NCI-H226 (cell line): ENCODE measurements at places on chromosomes 7 and 10.

GRCh38 chr7:153188161-153188560 is 428.6 kb downstream of the ACTR3B start:
- DNase-seq: no peak

DNA sequence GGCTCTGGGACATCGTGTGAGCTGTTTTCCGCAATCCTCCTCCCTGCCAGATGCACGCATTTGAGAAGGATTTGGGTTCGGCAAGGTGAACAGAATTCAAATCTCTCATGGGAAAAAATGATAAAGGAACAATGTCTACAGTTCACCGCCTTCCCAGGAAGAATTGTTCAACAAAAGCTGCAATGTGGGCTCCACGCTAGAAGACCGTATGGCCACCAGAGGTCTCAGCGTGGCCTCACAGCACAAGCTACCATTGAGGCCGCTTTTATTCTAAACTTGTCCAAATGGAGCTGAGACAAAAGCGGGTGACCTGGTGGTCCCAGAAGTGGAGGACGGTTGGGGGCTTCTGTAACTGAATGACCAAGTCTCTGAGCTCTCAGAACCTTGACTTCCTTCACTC is 733.1 kb downstream of the PARD3 start:
- DNase-seq: no peak

GRCh38 chr7:107068156-107068555 is 23.7 kb downstream of the PRKAR2B start:
- DNase-seq: no peak

GRCh38 chr10:846126-846685 is 85.3 kb downstream of the LARP4B start:
- no peak for DNase-seq

DNA sequence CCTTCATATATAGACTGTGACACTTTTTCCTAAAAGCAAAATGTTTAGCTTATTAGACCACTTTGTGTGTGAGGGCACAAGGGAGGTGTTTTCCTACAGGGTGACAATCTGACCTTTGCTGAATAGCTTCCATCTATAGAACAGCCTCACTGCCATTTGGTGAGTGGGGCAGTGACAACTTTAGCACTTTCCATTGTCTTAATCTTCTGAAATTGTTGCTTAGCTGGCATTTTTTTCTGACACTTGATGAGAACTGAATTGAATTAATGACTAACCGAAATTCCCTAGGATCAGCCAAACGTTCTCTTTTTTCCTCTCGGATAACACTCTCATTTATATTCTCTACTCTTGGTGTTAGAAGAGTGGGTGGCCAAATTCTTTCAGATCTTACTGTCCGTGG is 30.2 kb downstream of the KDM7A start:
- DNase-seq: no peak

- DNase-seq: no peak
Measured at GRCh38 chr10:84845628-84846261, 517.4 kb downstream of the CCSER2 start.

DNA sequence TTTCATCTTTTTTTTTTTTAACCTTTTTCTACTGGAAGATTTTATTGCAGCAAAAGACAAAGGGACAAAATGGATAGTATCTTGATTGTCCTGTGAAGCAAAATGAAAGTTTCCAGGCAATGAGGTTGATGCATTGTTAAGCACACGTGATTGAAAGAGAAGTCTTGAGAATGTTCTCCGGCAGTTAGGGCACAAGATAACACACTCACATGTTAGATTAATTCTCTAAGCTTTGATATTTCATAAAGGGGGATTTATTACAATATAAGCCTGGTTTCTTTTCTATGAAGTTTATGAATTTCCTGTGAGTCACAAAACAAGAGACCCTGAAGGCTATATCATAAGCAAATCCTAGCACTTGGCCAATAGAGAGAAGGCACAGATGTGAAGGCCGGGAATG is 93.4 kb upstream of the ARMC3 start:
- DNase-seq: no peak

- no peak for DNase-seq
Measured at GRCh38 chr7:119665796-119666195, 607.2 kb upstream of the KCND2 start.

- DNase-seq: no peak
Measured at GRCh38 chr10:30737931-30738391, 108.4 kb upstream of the LYZL2 start.

- DNase-seq: no peak
Measured at GRCh38 chr10:17235136-17235535, 7.1 kb downstream of the VIM start.

DNA sequence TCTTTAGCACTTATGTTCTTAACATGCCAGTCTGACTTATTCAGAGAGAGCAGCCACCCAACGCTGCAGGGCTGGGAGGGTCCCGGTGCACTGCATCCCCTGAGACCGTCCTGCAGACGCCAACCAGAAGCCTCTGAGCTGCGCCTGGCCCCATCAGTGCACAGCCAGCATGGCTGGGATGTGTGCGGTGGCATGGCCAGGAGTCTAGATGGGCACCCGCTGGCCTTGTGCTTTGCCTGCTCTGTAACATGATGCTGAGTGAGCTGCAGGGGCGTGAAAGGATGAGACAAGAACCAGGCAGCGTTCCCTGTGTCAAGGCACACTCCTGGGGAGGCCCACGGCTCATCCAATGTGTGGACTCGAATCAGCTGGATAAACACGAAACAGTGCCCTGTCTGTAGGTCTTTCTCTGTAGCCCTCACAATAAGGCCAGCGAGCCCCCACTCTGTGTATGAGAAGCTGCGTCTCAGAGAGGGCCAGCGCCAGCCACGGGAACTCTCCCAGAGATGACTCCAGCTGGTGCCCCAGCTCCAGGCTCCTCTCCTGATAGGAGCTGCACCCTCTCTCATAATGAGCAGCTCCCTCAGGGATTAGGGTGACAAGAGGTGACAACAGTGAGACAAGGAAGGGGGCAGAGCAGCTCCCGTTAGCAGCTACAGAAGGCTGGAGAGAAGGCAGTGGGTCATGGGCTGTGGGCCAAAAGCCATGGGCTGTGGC is 96.8 kb downstream of the TNS3 start:
- DNase-seq: no peak

GRCh38 chr10:61063901-61064300 is 119.9 kb upstream of the RHOBTB1 start:
- no peak for DNase-seq

- no peak for DNase-seq
Measured at GRCh38 chr10:49050366-49050765, 65.0 kb downstream of the VSTM4 start.

DNA sequence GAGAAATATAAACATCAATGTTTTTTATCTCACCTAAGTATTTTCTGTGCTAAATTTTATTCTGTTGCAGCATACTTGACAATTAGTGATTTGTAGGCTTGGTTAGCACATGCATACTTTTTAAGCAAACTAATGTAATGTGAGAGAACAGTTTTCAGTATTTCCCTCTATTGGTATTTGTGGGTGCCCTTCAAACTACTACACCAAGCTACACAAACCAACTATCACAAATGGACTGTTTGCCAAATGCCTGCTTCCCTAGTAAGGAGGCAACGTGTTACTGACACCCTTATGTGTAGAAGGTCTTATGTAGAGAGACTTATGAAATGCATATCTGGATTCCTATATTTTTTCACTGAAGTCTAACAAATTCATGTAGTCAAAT is 98.4 kb upstream of the FZD1 start:
- DNase-seq: no peak

- DNase-seq: no peak
Measured at GRCh38 chr10:31401287-31401686, 82.3 kb downstream of the ZEB1 start.

- peak; percentile 92 for DNase-seq
Measured at GRCh38 chr7:25083201-25083600, 41.9 kb downstream of the CYCS start.

- DNase-seq: no peak
Measured at GRCh38 chr7:28060371-28060950, 120.1 kb downstream of the JAZF1 start.

GRCh38 chr7:47260270-47260669 is 321.6 kb downstream of the TNS3 start:
- DNase-seq: no peak

DNA sequence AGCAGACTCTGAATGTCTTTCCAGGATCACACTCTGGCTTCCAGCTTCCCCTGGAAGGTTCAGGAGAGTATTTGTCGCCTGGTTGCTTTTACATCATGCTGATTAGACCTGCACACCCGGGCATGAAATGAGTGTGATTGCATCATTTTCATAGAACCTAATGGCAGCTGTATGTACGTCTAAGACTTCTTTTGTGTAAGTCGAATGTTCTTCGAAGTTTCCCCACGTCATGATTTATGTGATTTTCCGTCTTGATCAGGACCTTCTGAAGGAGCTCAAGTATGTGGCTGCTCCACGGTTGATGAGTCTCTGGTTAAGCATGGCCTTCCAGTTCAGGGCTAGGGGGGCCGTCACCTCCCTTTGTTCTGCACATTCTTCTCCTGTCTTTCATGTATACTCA is 4.5 kb downstream of the EIF4H start:
- DNase-seq: no peak

GRCh38 chr7:1086588-1087464 is 1.1 kb upstream of the GPER1 start:
- peak; percentile 73 for DNase-seq

DNA sequence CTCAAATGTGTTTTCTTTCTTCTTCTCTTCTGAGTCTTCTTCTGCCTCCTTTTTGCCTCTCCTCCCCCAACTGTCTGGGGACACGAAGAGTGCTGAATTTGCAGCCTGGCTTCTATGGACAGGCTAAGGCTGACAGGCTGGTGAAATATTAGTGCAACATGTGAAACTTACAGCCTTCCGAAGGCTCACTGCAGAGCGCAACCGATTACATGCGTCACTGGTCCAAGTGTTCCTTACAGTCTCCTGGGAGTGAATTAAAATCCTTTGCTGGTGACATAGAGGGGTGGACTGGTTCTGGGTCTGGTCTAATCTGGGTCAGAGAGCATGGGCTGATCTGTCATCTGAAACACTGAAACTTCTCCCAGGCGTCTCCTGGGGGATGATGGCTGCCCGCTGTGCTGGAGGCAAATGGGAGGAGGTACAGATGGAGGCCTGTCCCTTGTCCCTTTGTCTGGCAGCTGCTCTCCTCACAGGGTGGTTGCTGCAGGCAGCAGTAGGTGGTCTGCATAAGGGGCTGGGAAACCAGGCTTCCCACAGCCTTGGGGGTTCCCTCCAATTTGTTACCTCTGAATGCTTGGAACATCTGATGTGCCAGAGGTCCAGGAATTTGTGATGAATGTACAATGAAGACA is 143.8 kb upstream of the BMPER start:
- DNase-seq: no peak

GRCh38 chr7:47371733-47372368 is 210.1 kb downstream of the TNS3 start:
- DNase-seq: peak; percentile 60

GRCh38 chr7:100685049-100685605 is 8.9 kb downstream of the GIGYF1 start:
- no peak for DNase-seq

- no peak for DNase-seq
Measured at GRCh38 chr7:8442051-8442813, 8.8 kb downstream of the NXPH1 start.

DNA sequence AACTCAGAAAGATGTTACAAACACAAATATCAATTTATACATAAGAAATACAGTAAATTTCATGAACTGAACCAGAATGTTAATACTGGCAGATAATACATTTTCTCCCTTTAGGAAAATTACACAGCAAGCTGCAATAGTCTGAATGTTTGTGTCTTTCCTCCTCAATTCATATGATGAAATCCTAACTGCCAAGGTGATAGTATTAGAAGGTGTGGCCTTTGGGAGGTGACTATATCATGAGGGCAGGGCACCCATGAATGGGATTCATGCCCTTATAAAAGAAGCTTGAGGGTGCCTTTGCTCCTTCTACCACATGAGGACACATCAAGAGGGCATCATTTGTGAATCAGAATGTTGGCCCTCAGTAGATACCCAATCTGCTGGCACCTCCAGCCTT is 64.3 kb upstream of the GPR22 start:
- DNase-seq: no peak

DNA sequence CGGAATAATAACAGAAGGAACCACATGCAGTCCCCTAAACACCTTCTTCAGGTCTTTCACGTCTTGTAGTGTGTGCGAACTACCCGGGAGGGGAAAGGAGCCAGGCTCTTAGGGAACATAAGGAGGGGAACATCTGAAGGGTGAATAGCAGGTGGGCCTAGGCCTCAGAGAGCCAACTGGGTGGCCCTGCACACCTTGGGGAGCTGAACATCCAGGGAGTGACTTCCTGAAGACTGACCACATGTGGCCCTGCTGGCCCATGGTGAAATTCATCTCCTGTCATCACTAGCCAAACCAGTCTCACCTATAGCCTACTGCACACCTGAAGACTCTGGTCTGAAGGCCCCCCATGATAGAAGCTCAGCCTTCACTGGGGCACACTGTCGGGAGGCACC is 5.6 kb downstream of the CALML3 start:
- DNase-seq: no peak

- no peak for DNase-seq
Measured at GRCh38 chr10:132937861-132938260, 4.5 kb downstream of the CFAP46 start.

- DNase-seq: no peak
Measured at GRCh38 chr7:112366886-112367285, 83.4 kb upstream of the IFRD1 start.

DNA sequence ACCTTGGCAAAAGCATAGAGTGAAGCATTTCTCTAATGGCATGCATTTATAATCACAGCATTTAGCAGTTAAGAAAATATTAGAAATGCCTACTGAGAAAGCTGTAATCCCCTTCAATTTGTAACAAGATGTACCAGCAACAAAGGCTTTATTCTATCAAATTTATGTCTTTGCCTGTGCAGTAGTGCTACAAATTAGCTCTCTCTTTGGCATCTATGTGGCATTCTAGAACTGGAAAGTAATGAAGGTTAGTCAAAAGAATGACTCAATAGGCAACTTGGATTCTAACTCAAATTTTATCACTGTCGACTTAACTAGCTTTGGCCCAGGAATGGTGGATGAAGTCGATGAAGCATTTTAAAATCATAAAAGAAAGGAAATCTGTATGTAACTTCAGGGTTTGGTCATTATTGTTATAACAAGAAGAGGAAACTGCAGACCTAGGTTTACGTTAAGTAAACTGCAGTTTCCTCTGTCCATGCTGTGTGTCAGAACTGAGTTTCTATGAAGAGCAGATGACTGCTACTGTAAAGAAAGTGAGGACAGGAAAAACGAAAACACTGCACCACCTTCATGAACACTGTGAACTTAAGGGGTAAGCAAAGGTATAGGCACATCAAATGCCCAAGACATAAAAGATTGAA is 140.0 kb downstream of the RAPGEF5 start:
- no peak for DNase-seq

GRCh38 chr7:125347269-125347668 is 417.6 kb upstream of the POT1 start:
- DNase-seq: no peak

DNA sequence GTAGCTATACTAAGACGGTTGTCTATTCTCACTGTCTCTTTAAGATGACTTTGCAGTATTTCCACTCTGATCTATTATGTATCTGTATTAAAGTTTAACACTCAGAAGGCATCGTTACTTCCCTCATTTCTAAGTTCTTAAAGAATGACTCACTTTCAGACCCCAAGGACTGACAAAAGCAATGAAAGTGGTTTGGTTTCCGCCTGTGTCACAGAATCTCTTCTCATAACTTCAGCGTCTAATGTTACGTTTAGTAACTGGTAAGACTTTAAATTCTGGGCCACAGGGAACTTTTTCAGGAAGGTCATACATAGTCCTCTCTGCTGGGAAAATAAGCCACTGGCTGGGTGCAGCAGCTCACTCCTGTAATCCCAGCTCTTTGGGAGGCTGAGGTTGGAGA is 892.0 kb upstream of the AUTS2 start:
- peak; percentile 61 for DNase-seq

- no peak for DNase-seq
Measured at GRCh38 chr7:33762911-33763306, 142.4 kb upstream of the BMPER start.
